Left forelimb (tissue), 1 donor: ENCODE measurements at places on chromosomes 1 and 21.

- no peak for DNase-seq
Measured at GRCh38 chr21:26047279-26047967, 123.1 kb downstream of the APP start.

DNA sequence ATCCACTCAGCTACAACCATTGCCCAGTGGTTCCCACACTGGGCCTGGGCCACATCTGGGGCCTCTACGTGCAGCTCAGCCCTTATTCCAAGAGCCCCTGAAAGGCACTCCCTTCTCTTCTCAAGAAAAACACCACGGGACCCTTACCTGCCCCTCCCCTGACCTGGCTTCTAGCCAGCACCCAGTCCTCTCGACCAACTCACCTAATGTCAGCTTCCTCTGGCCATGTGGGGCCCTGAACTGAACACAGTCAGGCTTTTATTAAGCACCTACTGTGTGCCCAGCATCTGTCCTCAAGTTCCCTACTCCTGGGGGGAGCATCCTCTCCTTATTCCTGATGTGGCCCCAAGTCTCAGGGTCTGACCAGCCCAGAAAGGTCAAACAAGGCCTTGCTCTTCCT, 208.4 kb downstream of the MATN1 start:
- DNase-seq, result peak; percentile 44

DNA sequence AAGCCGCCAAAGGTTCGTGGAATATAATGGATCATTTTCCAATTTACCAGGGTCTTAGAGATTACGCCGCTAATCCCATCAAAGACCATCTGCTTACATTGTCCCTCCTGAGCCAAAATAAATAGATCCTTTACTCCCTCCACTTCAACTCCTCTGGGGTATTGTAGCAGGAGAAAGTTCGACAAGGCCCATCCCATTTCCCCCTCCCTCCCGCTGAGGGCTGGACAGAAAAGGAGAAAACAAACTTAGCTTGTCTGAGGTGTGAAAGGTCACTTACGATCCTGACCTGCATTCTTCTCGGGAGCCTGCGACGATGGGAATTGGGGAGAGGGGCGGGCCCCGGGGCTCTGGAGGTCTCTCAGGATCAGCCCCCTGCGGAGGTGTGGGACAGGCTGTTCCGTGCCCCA, 60.8 kb downstream of the MEF2D start:
- no peak for DNase-seq

- no peak for DNase-seq
Measured at GRCh38 chr1:150566589-150567340, 12.6 kb downstream of the MCL1 start.

DNA sequence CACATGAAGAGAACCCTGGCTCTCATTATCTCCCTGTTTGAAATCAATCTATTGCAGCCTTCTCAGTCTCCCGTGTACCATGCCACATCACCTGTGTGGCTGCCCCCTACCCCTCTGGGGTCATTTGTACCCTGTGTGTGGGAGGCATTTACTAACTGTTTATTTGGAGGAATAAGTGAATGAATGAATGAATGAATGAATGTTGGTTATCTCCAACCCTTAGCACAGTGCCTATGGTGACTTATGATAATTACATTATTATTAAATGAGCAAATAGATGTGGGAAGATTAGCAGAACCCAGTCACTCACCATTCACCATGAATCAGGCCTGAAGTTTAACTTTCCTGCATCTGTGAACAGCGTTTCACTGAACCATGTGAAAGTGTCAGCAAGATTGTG, 560.8 kb downstream of the MATN1 start:
- DNase-seq, result no peak

DNA sequence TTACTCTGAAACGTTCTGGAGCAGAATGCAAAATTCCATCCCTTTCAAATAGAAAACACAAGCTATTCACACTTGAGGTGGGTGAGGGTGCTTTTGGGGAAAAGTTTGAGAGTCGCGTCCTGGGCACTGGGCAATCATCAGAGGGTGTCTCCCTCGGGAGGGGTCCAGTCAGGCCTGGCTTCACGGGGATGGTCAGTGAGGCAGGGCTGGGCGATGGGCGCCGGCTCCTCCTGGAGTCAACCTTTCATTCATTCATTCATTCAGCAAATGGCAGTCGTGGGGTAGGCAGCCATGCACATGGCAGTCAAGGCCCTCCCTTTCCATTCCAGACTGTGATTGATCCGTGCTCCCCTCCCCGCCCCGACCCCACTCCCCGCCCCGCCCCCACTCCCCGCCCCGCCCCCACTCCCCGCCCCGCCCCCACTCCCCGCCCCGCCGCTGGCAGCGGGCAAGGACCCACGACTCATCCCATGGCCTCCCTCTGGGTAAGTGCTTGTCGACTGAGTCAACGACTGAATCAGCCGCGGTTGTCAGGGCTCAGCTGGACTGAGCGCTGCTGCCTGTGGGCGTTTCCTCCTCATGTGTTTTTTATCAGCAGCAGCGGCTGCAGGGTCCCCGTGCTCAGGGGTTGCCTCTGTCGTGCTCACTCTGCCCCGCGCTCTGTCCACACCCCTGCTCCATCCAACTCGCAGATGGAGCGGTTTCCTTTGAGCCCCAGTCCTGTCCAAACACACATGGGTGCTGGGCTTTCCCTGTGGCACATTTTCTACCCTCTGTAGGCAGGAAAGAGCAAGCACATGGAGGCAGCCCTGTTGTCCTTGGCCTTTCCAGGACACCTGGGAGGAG, 12.5 kb upstream of the SPSB1 start:
- DNase-seq, result no peak

GRCh38 chr1:40221977-40222772, 25.6 kb upstream of the TMCO2 start:
- DNase-seq, result no peak

DNA sequence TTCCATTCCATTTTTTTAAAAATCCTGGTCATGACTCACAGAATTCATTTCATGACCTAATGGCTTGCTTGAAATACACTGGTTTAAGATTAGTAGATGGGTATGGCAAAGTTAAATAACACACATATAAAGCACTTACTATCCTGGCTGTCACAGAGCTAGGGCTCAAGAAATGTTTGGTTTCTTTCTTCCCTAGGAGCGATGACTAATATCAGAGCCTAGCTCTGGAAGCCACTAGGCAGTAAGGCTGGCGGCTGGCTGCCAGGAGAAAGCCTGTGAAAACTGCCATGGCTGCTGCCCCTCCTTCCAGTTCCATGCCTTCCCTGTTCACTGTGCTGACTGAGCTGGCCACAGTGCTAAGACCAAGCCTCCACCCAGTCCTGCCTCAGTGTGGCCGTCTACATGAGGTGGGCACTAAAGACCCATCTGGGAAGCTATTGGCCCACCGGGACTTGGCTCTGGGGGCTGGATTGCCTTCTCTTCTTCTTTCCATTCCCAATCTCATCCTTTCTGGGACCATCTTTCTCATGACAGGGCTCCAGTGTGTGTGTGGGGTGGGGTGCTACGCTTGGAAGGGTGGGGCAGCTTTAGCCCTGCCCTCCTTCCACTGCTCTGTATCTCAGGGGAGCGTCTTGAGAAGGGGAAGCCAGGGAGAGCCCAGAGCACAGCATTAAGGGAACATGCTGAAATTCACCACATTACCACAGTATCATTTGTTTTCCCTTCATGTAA, 10.8 kb upstream of the ASCL5 start:
- DNase-seq, result no peak

GRCh38 chr1:219374046-219374566, 200.4 kb downstream of the LYPLAL1 start:
- no peak for DNase-seq
